ENCODE measurements at places on chromosomes 1 and 21.

DNA sequence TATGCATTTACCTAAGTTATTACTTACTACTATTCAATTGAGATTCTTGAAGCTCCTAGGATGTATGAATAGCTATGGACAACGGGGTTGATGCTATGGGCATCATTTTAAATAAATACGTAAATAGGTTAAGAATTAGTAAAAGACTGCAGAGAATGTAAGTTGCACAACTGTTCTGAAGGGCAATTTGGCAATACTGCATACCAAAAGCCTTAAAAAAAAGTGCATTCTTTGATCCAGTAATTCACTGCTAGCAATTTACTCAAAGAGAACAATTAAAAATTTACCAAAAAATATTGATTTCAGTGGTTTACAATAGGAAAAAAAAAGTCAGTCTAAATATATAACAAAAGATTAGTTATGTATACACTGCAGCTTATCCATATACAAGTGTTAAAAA, 3.5 kb downstream of the ARPC5 start:
- no peak for DNase-seq

- DNase-seq, result no peak
Measured at GRCh38 chr1:9659328-9659727, 7.8 kb downstream of the PIK3CD start.

DNA sequence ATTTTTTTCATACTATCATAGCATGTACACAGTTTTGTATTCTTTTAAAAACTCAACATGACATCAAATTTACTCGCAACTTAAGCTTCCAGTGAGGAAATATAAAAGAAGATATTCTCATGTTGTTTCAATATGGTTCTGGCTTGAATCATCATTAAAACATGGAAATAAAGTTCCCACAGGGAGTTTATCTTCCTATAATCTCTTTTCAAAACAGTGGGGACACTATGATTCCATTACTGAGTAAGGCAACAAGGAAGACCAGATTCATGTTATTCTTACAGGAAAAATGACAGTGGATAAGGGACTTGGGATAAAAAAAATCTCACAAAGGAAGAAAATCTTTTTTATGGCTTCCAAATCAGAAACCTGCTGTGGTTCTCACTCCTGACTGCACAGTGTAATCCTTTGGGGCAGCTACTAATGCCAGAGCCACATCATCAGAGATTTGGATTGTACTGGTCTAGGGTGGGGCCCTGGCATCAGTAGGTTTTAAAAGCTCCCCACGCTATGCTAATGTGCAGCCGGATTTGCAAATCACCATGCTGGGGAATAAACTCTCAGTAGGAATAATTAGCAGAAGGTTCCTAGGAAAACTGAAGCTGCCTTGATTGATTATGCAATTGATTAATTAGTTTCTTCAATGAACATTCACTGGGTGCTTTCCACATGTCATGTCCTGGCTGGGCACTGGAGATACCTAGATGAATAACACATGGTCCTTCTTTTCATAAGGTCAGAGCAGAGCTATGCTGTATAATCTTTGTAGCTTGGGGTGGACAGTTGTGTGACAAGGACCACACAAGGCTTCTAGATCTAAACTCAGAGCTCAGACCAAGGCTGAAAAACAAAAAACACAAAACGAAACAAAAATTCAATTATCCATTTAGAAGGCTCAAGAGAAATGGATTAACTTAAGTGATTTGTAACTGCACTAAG, 71.1 kb upstream of the C8B start:
- no peak for DNase-seq

DNA sequence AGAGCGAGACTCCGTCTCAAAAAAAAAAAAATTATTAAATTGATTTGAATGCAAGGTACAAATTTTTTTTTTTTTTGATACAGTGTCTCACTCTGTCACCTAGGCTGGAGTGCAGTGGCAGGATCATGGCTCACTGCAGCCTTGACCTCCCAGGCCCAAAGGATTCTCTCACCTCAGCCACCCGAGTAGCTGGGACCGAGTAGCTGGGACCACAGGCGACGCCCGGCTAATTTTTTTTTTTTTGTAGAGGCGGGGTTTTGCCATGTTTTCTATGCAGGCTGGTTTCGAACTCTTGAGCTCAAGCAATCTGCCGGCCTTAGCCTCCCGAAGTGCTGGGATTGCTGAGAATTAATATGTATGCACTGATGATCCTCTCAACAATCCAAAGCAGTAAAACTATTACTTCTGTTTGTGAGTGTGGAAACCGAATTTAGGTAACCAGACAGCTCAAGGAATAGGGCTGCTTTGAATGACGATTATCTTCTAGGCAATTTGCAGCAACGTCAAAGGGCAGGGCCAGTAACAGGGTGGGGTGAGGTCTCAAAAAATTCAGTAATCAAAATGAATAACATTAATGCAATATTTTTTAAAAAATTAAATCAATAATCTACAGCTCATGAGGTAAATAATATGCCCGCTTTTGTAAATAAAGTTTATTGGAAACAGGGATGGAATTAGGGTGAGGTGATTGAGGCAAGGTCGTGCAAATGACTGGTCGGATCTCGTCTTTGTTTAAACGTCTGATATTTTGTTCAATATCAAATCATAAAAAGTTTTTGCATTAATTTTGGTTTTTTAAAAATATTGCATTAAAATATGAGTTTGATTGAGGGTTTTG, 1.2 kb downstream of the CLSPN start:
- no peak for DNase-seq

GRCh38 chr1:96598416-96599168, 123.0 kb upstream of the PTBP2 start:
- DNase-seq, result no peak

- DNase-seq, result no peak
Measured at GRCh38 chr1:39540504-39541031, 36.0 kb downstream of the PABPC4 start.

GRCh38 chr1:192795916-192796618, 12.8 kb upstream of the RGS2 start:
- DNase-seq, result no peak

DNA sequence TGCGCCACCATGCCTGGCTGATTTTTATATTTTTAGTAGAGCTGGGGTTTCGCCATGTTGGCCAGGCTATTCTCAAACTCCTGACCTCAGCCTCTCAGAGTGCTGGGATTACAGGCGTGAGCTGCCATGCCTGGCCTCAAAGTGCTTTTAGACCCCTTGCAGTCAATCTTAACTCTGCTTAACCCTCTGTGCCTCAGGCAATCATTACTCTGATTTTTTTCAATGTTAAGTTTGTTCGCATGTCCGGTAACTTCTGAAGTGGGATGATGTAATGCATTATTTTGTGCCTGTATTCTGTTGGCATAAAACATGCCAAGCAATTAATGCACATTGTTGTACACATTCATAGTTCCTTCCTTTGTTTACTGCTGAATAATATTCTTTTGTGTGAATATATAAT, 18.6 kb downstream of the SMG7 start:
- no peak for DNase-seq

- no peak for DNase-seq
Measured at GRCh38 chr1:69129538-69129937, 438.2 kb upstream of the LRRC7 start.

DNA sequence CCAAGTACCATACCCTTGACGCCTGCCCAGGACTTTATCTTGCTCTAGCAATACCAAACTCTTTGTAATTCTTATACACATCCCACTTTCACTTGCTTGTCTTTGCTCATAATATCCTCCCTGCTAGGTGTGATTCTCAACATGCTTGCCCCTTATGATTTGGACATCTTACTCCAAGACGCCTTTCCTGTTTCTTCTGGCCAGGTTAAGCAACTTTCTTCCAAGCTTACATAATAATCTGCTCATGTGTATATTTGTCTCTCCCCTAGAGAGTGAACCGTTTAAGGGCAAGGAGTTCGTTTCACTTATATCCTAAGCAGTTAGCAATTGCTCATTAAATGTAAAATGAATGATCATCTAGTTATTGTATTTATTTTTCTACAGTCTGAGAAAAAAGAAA, 21.8 kb downstream of the CRYZL1 start:
- DNase-seq, result no peak

- no peak for DNase-seq
Measured at GRCh38 chr1:211472724-211473123, 19.2 kb downstream of the RD3 start.

- no peak for DNase-seq
Measured at GRCh38 chr1:207868251-207868773, 42.6 kb downstream of the CD34 start.

DNA sequence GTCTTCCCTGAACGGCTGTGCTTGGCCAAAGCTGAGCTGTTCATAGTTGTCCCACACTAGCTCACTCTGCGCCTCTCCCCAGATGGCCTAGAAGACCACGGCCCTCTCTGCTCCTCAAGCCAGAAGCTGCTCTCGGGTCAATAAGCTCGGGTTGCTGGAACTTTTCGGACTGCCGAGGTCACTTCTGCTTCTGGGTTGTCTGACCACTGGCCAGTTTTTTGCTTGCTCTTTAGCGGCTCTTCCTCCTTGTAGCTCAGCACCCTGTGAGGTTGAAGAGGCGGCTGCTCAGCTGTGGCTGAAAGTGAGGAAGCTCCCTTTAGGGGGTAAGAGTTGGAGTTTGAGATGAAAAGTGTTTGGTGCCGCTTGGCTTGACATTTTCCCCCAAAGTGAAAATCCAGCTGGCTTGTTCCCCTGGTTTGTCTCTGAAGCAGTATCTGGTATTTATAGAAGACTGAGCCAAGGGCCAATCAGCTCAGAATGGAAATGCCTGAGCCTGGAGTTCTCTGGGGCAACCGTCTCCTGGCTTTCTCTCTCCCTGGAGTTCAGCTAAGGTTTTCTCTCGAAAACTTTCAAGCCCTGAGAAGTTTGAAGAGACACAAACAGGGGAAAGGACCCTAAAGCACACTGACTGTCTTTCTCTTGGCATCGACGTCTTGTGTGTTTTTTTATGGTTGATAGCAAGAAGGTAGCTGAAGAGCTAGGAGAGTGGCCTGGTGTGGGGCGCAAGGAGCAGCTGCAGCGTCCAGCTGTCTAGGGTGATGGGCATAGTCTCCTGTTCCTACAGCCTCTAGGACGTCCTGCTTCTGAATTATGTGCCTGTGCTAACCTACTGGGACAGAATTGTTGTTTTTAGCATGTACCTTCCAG, 72.0 kb downstream of the SYT6 start:
- no peak for DNase-seq

GRCh38 chr1:31366796-31367195, 6.1 kb downstream of the FABP3 start:
- DNase-seq, result no peak

DNA sequence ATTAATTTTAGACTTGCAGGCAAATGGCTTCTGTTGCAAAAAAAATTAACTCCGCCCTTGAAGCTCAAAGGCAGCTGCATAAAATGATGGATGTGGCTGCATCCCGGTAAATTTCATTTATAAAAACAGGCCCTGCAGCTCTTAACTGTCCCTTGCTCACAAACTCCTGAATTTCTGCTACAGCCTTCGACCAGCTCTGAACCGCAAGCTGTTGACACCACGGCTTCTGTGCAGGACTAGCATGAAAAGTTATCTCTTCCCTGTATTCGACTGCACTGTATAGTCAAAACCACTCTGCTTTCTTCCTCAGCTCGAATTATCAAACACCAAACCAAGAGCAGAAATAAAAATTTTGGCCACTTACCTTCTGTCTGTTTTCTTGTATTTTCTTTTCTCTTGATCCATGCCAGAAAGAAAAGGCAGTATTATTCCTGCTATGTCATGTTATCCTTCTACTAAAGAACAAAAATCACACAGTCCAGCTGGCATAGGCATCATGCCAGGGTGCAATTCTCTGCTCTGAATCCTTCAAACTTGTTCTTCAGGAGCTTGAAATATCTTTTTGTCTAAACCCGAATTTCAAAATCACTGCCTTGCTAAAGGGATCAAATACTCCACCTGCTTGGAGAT, 195.5 kb upstream of the NCAM2 start:
- no peak for DNase-seq

GRCh38 chr1:148160343-148161052, 8.4 kb upstream of the NBPF11 start:
- no peak for DNase-seq

- DNase-seq, result peak; percentile 79
Measured at GRCh38 chr1:234722904-234723720, 113.1 kb upstream of the IRF2BP2 start.

DNA sequence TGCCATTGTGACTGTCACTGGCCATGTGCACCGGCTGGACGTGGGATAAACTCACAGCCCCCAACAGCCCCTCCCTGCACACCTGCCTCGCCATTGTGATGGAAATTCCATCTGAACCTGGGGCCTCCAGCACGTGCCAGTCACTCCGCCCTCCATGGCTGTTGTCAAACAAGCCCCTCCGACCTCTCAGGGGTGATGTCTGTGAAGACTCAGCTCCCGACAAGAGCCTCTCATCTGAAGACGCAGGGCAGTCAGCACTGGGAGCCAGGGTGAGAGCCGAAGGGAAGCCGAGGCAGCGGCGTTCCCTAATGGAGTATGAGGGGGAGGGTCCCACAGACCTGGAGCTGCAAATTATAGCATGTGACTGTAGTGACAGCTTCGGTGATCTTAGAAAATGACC, 1.4 kb upstream of the KRTAP10-2 start:
- no peak for DNase-seq
